ENCODE measurements at places on chromosomes 1 and 21.

DNA sequence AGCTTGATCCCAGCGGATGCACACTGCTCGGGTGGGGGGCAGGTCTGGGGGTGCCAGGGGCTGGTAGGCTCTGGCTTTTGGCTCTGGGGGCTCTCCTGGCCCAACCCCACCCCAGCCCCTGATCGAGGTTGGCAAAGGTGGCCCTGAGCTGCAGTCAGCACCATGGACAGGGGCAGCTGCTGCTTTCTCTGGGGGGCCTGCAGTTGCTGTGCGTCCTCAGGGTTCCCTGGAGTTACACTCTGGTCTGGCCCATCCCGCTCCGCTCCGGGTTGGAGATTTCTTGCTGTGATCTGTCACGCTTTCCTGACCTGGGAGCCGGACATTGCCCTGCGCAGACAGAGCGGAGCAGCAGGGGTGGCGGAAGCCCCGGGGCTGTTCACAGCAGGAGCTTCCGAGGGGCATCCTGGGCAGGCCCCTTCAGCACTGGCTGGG is 8.0 kb upstream of the PLCH2 start:
- peak; percentile 21 for DNase-seq

DNA sequence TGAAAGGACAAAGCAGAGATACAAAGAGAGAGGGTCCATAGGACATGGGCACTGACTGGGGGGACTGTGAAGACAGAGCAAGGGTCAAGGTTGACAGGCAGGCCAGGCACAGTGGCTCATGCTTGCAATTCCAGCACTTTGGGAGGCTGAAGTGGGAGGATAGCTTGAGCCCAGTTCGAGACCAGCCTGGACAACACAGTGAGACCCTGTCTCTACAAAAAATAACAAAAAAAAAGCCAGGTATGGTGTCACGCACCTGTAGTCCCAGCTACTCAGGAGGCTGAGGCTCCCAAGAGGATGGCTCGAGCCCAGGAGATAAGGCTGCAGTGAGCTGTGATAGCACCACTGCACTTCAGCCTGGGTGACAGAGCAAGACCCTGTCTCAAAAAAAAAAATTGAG is 4.4 kb downstream of the CASP9 start:
- DNase-seq: no peak

DNA sequence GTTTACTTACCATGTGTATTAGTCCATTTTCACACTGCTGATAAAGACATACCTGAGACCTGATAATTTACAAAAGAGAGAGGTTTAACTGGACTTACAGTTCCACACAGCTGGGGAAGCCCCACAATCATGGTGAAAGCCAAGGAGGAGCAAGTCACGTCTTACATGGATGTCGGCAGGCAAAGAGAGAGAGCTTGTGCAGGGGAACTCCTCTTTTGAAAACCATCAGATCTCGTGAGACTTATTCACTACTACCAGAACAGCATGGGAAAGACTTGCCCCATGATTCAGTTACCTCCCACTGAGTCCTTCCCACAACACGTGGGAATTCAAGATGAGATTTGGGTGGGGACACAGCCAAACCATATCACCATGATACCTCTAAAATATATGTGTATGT is 39.3 kb upstream of the ERRFI1 start:
- DNase-seq: no peak

DNA sequence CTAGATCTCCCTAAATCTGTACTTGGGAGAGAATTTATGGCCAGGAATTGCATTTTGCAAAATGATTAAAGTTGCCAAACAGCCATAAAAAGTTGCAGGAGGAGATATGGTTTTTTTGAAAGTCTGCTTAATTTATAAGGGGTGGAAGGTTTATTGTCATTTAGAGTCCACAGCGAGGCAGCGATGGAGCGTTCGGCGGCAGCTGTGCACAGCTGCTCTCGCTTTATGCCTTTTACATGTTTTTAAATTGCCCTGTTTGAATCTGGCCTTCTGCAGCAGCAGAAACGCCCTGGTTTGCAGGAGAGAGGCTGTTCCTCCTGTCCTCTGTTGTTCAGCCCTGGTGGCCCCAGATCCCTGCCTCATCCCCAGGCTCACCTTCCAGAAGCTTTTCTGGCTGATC is 144.9 kb upstream of the POU3F1 start:
- DNase-seq: no peak

- no peak for DNase-seq
These were observed 789 bp downstream of the BTF3L4 start for GRCh38 chr1:52056937-52057231.

GRCh38 chr1:227939791-227940771 is 7.7 kb downstream of the WNT9A start:
- no peak for DNase-seq

GRCh38 chr1:243391355-243391754 is 135.5 kb downstream of the SDCCAG8 start:
- DNase-seq: no peak

DNA sequence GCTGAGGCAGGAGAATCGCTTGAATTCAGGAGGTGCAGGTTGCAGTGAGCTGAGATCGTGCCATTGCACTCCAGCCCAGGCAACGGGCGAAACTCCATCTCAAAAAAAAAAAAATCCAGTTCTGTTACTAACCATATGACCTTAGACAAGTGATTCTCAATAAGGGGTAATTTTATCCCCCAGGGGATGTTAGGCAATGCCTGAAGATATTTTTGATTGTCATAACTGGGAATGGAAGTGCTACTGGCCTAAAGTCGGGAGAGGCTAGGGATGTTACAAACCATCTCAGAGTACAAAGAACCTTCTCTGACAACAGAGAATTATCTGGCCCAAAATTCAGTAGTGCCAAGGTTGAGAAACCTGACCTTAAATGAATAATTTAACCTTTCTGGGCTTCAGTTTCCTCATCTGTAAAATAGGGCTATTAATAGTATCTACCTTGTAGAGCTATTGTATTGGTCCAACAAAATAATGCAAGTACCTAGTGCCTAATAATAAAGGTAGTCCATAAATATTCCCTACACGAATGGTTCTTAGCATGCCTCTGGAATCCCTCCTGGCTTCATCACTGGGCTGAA is 5.8 kb upstream of the LMNA start:
- no peak for DNase-seq

GRCh38 chr1:42420121-42420520 is 35.7 kb downstream of the ZMYND12 start:
- no peak for DNase-seq

DNA sequence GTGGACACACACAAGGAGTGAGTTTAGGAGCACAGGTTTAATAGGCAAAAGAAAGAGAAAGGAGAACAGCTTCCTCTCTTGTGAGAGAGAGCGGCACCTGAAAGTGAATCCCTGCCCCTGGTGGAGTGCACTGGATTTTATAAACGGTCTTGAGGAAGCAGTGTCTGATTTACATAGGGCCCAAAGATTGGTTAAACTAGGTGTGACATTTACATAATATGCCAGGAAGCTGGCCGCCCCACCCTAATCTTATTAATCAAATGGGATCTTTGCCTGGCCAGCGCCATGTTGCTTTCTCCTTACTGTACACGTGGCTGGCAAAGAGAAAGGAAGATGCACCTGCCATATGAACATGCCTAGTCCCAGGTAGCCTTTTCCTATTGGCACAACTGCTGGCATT is 38.7 kb downstream of the CFH start:
- DNase-seq: no peak

DNA sequence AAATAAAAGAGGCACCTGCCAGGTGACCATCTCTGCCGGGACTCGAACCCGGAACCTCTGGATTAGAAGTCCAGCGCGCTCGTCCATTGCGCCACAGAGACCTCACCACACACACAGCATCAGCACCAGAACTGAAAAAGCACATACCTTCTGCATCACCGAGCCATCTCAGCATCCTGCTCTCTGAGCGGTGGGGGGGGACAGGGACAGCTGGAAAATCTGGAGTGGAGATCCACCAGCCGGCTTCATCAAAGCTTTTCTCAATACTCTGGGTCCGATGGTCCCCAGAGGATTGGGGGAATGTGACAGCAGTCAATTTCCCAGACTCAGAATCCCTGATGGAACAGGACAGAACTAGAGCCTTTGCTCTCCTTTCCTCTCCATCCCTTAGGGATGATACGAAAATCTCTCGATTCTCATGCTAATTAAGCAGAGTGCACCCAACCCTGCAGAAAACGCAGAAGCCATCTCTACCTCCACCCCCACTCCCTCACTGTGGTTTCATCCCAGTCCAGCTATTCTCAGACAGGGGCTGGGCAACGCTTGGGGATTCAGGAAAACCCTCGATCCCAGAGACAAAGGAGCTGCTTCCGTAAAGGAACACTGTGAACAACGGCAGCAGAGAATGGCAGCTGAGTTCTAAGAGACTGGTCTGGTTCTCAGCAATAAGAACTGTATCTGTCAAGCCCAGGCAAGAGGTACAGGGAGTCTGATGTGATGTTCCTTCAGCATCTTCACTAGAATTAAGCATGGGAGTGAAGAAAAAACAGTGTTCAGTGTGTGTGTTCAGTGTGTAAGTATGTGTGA is 29.6 kb upstream of the CADM3 start:
- peak; percentile 54 for DNase-seq

GRCh38 chr1:162840250-162840839 is 20.6 kb downstream of the CCDC190 start:
- no peak for DNase-seq

All from NCI-H1417 (cell line).